ENCODE measurements at places on chromosomes 7 and 10.
A peak's percentile ranks its signal among the peaks of the same experiment; 100 is the strongest.

DNA sequence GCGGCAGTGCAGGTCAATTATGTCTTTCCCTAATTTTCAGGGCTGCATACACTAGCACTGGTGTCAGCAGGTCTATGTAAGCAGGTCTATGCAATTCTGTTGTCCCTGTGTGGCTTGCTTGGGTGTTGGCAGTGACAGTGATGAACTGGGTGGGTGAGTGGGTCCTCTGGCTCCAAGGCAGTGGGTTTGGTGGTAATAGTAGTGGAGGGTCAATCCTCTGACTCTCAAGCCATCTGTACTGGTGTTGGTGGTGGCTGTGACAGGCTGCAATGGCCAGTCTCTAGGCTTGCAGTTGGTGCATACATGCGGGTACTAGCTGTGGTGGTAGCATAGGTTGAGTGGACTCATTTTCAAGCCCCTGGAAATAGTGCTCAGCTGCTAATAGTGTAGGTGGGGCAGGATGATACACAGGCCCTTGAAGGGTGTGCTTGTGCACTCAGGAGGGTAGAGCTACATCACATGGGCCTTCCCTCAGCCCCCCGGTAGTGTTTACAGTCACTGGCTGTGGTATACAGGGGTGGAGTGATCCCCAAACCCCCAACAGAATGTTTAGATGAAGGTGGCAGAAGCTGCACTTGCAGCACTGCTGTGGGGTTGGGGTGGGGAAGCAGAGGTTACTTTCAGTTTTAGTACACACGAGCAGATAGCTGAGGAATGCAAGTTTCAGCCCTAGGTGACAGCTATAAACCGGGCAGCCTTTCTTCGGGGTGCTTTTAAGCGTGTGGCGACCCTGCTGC, 331.3 kb downstream of the PCDH15 start:
- no peak for DNase-seq

GRCh38 chr10:2921956-2922680, 145.2 kb upstream of the PFKP start:
- no peak for DNase-seq

GRCh38 chr10:70315815-70316214, 32.0 kb upstream of the NPFFR1 start:
- no peak for DNase-seq

DNA sequence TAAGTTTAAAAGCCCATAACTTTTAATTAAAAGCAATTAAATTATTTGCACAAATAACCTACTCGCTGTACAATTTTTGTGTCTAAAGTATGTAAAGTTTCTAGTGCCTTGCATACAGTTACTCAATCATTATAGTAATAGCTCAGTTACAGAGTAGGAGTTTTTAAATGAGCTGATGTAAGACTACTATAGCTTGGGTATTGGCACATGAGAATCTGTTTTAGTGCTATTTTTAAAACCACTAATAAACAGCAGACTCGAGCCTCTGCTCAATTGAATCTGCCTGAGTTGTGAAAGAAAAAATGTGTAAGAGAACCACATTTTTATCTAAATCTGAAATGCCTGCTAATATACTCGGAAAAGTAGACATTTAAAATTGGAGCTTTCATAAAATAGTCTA, 31.1 kb downstream of the CTNNA3 start:
- no peak for DNase-seq

DNA sequence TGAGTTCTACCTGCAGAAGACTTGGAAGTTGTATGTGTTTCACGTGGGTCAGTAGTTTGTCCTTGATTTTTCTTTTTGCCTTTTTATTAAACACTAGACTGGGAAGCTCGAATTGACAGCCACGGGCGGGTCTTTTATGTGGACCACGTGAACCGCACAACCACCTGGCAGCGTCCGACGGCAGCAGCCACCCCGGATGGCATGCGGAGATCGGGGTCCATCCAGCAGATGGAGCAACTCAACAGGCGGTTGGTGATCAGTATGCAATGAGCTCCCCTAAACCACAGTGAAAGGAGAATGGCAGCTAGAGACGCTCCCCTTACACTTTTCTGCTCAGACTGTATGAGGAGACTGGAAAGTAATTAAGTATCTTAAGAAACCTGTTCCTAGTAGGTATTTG, 126.7 kb upstream of the STK17A start:
- no peak for DNase-seq

GRCh38 chr7:2508327-2509215, 11.0 kb upstream of the LFNG start:
- DNase-seq: no peak

DNA sequence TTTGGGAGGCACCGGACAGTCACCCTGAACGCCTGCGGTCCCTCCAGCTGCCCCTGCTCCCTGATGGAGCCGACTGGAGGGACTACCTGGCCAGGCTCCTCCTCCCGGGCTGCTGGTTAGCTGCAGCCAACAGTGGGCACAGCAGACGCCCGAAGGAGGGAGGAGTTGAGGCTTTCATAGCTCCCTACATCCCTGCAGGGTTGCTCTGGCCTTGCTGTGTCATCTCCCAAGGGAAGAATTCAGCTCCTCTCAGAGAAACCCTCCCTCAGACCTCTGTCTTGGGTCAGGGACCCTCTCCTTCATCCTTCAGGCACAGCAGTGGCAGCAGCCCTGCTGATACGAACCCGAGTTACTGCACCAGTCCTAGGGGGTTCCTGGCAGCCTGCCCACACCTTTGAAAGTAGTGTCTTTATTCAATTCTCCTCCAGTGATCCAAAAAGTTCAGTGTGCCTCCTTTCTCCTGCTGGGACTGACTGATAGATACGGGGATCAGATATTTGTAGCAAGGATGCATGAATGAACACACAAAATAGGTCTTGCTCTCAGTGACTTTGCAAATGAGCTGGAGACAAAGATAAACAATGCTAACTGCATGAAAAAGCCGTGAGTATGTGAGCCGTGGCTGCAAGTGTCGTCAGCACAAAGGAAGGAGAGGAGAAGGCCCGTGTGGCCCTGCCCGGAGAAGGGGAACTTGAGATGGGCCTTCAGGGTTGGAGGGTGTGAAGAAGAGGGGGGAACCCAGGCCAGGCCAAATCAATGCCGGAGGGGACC, 136.6 kb downstream of the PRKAG2 start:
- DNase-seq: no peak

- DNase-seq: no peak
Observed at GRCh38 chr10:117268258-117268657, 27.3 kb downstream of the SLC18A2 start.

GRCh38 chr7:157573244-157573643, 236.4 kb downstream of the DNAJB6 start:
- DNase-seq: no peak

- DNase-seq: no peak
Observed at GRCh38 chr7:50448823-50449222, 1.3 kb downstream of the FIGNL1 start.

DNA sequence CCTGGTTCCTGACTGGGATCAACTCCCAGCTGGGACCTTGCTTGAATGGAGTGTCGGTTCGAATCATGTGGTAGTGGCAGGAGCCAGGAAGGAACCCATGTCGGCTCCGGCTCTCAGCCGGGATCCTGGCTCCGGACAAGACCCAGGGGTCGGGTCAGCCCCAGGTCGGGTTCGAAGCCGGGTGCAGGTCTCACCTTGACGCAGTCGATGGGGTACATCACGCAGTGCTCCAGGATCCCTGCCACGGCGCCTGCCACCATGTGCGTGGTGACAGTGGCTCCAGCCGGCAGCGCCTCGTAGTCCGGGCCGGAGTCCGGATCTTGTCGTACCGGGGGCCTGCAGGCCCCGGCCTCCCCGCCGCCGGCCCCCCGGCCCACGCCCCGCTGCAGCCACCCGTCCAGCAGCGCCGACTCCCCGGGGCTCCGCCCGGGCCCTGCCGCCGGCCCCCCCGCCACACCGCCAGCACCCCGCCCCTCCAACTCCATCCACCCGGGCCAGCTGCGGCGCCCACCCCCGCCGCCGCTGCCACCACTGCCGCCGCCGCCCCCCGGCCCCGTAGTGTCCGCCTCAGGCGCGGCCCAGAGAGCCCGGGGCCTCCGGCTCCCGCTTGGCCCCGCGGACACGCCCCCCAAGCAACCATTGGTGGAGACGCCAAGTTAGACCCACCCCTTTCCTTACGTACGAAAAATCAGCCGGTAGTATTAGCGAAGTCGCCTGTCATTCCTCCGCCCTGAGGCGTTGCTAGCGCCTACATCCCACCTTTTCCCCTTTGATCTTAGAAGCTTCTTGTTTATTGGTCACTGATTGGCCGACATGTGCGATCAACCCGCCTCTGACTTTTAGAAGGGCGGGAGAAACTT, at the start of gene SLC25A28:
Gene SLC25A28 (minus strand): TSS at position 589 of the 860 bp plus-strand sequence. CDS start 104 bp downstream, at position 485.
- peak; percentile 99 for DNase-seq

GRCh38 chr10:117424883-117425649, 49.8 kb upstream of the PDZD8 start:
- no peak for DNase-seq

GRCh38 chr10:119518176-119518575, 24.3 kb downstream of the RGS10 start:
- DNase-seq: no peak

- no peak for DNase-seq
Observed at GRCh38 chr10:47031211-47031900, 120.1 kb downstream of the PTPN20 start.

GRCh38 chr7:116741625-116742316, 69.8 kb downstream of the MET start:
- no peak for DNase-seq

DNA sequence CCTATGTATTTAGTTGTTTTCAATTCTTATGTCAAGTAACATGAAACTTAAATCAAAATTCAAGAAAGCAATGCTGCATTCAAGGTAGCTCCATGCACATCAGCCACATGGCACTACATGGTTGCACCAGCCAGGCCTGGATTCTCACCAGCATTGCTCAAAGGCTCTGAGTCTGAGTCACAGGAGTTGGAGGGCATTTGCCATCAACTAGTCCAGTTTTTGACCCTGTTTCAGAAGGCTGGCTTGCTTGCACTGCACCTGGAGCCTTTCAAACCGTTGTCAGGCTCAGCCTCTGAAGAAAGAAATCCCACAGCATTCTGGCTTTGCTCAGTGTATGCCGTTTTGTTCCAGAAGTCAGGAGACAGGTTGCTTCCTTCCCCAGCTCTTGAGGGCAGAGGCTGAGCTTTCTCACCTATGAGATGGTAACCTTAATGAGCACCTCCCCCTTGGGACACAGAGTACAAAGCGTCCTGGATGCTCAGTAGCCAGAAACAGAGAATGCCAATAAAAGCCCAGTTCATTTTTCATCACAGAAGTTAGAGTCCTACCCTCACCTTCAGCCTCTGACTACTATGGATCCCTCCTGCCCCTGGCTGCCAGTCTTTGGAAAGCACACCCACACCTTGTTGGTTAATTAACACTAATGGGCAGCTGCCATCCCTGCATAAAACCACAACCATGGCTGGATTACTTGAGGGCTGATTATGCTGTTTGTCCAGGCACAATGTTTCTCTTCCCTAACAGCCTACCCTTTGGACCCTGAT, 288.4 kb upstream of the LRRTM3 start:
- no peak for DNase-seq

GRCh38 chr7:134707663-134708378, 61.2 kb downstream of the BPGM start:
- DNase-seq: no peak

- DNase-seq: no peak
Observed at GRCh38 chr10:75495434-75496190, 64.2 kb downstream of the LRMDA start.

GRCh38 chr7:50276483-50276882, 28.0 kb upstream of the IKZF1 start:
- DNase-seq: no peak

- DNase-seq: no peak
Observed at GRCh38 chr10:75860009-75860408, 428.6 kb downstream of the LRMDA start.

Measured in anterior cingulate cortex (tissue), 58 donors.